MCF 10A (cell line): ENCODE measurements at places on chromosomes 6 and 20. TPM values are rescaled to one million over a fixed set of nuclear protein-coding genes. Genes with fewer than 3 reads are reported as not detected.

DNA sequence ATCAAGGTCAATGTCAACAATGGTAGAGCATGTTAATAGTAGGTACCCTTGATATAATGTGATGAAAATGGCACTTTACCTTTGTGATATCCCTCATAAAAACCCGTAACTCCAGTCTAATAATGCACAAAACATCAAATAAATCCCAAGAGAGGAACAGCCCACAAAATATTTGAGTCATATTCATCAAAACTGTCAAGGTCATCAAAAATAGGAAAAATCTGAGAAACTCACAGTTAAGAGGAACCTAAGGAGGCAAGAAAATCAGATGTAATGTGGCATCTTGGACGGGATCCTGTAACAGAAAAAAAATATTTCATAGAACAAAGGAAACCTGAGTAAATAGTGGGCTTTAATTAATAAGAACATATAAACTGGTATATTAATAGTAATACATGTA lies 25.5 kb upstream of the OSTM1 start:
- no peaks in the 10 kb centered on the region for H3K4me1 ChIP-seq
- no peak for DNase-seq
- no peak overlapping the region for H3K4me3 ChIP-seq
- no peaks in the 10 kb centered on the region for H3K27me3 ChIP-seq

- H3K4me1 ChIP-seq = no peaks in the 10 kb centered on the region
- DNase-seq = peak; percentile 47
- H3K4me3 ChIP-seq = no peak overlapping the region
- no peaks in the 10 kb centered on the region for H3K36me3 ChIP-seq
These were observed 243.4 kb downstream of the TRDN start for GRCh38 chr6:123393331-123393730.

DNA sequence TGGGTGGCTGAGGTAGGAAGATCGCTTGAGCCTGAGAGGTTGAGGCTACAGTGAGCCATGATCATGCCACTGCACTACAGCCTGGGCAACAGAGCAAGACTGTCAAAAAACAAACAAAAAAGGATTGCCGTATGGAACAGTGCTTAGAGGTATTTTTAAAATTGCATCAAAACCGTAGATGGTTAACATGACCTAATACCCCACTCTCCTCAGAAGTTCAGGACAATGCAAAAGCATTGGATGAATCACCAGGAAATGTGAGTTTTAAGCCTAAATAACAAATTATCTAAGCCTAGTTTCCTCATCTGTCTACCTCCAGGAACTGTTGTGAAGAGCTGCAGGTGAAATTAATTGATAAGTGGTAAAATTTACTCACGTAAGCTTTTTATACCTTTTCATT lies 123.8 kb upstream of the ID4 start:
- H3K4me3 ChIP-seq = no peak overlapping the region
- H3K4me1 ChIP-seq = no peaks in the 10 kb centered on the region
- H3K27ac ChIP-seq = no peak overlapping the region
- no peak for DNase-seq
- no peaks in the 10 kb centered on the region for H3K36me3 ChIP-seq

DNA sequence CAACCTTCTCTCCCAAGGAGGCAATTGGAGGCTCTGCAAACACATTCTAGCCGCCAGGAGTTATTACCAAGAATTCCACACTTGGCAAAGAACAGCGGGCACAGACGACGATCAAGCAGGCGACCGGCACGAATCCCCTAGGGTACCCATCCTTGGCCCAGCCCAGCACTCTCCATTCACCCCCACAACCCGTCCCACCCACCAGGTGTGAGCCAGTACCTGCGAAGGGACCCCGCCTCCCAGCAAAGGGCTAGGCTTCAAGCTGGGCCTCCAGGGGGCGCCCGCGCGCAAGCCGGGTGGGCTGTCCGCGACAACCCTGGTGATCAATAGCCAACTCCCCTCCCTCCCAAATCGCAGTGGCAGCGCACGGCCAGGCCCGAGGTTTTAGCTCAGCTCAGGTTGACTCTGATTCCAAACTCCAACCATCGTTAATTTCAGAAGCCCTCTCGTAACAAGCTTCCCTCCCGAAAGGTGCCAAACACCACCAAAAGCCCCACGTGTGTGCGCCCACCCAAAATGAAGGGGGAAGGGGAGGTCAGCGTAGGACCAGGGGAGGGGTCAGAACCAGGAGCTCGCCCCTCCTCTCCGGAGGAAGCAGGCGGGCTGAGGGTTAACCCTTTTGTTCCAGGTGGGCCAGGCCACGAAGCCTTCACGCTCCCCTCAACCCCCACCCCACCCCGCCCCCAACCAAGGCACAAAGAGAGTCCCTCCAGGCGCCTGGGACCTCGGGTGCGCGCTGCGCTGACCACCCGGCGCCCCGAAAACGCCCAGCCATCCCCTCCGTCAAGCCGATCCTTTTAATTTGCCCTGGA lies 2.1 kb downstream of the SALL4 start:
- H3K4me1 ChIP-seq = no peaks in the 10 kb centered on the region

- no peak overlapping the region for H3K27ac ChIP-seq
- no peaks in the 10 kb centered on the region for H3K27me3 ChIP-seq
- no peak for DNase-seq
- peaks cover 12% of the 10 kb centered on the region for H3K36me3 ChIP-seq
- no peaks in the 10 kb centered on the region for H3K4me1 ChIP-seq
- no peak overlapping the region for H3K4me3 ChIP-seq
These were observed 66.6 kb upstream of the ADGRF4 start for GRCh38 chr6:47631797-47632196.

ENPP4 gene
- total RNA-seq = 0.30 and 0.32 TPM in 2 replicates
